ENCODE measurements at places on chromosomes 16 and 17.

DNA sequence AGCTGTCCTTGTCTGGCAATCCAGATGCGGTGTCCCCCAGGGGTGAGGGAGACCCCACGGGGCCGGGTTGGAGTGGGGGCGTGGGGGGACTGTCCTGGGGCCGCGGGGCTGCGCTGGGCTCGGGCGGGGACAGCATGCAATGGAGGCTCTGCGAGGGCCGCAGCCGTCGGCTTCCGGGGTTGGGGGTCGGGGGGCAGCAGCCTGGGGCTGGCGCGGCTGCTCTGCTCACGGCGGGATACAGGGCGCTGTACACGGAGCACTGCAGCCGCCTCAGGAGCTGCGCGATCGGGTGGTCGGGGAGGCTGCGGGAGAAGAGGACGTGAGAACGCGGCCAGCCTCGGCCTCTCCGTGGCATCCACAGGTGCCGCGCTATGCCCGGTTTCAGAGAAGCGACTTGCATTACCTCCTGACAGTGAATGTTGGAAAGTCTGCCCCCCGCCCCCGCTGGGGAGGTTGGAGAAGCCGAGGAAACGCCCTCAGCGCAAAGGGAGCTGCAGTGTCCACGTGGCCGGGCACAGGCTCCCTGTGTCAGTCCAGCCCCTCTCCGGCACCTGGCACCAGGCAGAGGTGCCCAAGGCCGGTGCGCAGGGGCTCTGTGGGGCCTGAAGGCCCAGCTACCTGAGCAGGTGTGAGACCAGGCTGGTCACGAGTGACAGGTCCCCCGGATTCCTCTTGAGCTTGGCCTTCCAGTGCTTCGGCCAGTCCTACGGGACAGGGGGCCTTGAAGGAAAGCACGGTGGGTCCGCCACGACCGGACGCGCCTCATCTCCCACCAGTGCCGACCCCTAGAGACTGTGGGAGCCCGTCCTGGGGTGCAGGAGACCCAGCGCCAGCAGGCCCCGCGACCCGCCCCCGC lies 9.4 kb upstream of the SPATA2L start:
- DNase-seq, result no peak

DNA sequence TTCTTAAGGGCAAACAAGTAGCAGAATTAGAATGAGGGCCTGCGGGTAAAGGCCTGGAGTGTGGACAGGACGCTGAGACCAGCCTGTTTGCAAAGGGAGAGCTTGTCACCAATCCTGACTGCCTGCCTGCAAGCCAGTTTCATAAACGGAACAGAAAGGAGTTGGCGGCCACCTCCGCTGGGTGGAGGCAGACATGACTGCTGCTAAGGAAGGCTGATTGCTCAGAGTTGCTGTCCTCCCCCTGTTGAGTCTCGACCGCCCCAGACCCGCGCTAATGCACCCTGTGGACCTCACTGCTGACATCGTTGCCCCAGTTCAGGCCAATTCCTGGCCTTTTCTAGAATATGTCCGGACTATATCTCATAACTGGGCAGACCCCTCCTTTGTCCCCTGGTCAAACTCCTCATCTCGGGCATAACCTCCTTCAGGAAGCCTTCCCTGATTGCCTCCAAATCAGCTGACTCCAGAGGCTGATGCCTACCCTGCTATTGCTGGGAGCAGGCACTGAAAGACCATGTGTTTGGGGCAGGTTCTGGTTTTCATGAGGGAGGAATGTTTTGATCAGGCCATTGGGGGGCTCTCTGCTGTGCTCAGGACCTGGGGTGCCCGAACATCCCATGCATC lies 153.0 kb upstream of the CIBAR2 start:
- DNase-seq, result no peak

- no peak for DNase-seq
These were observed 2.5 kb downstream of the PRSS8 start for GRCh38 chr16:31133046-31133501.

- DNase-seq, result no peak
These were observed 5.1 kb downstream of the RHBDF1 start for GRCh38 chr16:67183-67791.

- DNase-seq, result no peak
These were observed 15.9 kb upstream of the C16orf95 start for GRCh38 chr16:87333101-87333500.

DNA sequence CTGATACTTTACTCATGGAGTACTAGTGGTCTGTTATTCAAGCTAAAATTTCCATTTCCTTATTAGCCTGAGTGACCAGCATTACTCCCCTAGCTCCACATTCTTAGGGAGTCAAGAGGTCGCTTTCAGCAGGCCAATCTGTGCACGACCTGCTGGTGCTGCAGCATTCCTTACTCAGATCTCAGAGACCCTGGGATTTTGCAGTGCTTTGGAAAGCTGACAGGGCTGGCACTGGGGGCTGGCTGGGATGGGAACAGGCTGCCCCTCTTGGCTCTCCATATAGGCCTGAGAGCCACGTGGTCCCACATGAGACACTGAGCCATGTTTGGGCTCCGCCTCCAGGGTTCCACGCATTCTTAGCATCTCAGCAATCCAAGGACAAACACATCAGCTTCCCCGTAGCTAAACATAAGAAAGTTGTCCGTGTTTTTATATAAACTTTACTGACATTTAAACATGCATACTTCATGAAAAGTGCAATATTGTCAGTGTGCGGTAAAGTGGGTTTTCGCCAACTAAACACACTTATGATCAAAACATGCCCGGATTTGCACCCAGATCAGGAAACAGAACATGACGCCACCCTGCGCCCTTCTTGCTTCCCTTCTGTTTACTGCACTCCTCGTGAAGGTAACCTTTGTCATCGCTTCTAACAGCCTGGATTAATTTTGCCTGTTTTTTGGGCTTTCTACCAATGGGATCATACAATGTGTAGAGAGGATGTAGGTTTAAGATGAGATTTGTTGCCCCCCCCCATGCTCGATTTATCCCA lies 254.5 kb upstream of the CACNG5 start:
- no peak for DNase-seq

DNA sequence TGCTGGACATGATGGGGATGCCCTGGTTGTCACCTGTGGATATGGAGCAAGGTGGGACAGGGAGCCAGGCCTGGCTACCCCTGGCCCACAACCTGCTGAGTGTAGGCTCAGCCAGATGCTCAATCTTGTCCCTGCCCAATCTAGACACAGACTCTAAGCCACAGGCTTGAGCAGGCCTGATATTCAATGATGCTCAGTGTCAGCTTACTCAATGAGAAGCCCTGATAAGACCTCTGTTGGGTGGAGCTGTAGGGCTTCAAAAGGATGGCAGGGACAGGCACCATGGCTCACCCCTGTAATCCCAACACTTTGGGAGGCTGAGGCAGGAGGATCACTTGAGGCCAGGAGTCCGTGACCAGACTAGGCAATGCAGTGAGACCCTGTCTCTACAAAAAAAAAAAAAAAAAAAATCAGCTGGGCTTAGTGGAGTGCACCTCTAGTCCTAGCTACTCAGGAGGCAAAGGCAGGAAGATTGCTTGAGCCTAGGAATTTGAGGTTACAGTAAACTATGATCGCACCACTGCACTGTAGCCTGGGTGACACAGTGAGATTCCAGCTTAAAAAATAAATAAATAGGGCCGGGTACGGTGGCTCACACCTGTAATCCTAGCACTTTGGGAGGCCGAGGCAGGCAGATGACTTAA lies 3.4 kb downstream of the LCAT start:
- no peak for DNase-seq

DNA sequence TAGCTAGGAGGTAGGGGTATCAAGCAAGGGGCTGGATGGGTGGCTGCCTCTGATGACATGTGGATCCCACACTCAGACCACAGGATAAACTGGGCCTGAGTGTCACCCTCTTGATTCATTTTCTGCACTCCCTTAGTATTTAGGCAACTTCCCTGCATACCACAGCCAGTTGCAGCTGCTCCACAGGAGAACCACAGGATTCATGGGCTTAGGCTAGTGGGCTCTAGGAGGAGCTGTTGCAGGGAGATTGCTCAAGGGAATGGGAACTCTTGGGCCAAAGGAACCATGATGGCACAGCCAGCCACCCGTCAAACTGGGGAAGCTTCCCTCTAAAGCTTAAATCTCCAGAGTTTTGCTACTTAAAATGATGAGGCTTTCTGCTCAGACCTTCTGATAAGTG lies 269.7 kb upstream of the ASIC2 start:
- no peak for DNase-seq

- no peak for DNase-seq
These were observed 5.3 kb downstream of the NLK start for GRCh38 chr17:28047806-28048205.

DNA sequence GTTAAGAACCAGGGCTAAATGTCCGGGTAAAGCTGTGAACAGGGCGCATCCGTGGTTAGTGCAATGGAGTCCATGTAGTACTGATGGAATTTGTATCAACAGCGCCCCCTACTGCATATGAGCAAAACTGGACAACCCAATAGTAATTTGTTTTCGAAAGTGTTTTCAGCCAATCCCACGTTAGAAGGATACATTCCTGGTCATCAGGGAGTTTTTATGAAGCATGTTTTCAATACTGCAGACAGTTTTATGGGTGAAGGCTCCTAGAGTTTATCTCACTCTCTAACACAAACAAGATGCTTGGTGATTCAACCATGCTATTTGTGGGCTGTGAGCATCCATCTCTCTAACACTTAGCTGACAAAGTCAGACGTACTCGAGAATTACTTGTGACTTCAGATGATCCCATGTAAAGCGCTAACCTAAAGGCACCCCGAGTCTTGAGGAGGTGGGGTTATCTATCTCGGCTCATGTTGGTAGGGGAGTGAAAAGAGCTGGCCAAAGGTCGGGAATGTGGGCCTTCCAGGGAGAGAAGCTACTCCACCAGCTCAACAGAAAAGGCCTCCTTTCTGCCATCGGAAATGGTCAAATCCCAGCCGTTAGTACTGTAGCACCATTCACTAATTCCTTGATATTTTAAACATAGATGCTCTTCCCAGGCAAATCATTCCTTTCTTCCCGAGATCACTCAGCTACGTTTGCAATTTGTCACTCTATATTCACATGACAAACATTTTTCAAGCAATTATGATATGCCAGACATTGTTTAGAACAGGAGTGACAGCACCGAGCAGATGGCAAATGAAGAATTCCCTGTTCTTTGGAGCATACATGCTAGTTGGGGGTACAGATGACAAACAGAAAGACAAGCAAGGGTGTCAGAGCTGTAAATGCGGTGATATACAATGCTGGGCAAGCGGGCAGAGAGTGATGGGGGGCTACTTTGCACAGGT lies 46.9 kb upstream of the HNF1B start:
- peak; percentile 24 for DNase-seq

DNA sequence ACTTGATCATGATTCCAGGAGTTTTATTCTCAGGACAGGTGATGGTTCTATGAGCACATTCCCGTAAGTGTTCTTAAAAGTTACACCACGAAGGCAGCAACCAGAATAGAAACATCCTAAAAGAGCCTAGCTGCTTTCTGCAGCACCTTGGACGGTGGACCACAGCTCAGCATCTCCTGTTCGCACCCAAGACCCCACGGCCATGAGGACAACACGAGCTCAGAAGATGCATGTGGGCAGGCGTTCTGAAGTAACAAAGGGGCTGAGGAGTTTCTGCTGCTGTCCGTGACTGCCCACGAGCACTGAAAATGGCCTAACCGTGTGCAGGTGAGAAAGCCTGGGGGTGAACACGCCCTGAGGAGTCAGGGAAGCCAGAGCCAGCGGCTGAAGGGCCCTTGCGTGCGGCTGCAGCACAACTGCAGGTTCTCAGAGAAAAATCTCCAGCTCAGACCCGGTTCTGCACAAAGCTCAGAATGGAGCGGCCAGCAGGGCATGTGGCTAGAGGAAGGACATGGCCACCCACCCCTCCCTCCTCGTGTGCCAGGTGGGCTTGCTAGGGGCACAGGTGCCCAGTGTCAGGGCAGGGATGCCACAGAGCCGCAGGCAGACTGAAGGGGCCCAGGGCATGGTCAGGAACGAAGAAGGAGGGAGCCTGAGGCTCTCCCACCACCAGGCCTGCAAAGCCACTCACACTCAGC lies 10.8 kb upstream of the C16orf95 start:
- no peak for DNase-seq

DNA sequence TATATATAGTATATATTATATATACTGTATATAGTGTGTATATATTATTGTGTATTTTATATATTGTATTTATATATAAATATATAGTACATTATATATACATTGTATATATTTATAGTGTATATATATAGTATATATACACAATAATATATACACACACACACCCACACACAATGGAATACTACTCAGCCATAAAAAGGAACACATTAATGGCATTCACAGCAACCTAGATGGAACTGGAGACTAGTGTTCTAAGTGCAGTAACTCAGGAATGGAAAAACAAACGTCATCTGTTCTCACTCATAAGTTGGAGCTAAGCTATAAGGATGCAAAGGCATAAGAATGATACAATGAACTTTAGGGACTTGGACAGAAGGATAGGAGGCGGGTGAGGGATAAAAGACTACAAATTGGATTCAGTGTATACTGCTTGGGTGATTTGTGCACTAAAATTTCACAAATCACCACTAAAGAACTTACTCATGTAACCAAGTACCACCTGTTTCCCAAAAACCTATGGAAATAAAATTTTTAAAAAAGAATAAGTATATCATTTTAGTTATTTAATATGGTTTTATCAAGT lies 201.9 kb upstream of the CDH11 start:
- no peak for DNase-seq

DNA sequence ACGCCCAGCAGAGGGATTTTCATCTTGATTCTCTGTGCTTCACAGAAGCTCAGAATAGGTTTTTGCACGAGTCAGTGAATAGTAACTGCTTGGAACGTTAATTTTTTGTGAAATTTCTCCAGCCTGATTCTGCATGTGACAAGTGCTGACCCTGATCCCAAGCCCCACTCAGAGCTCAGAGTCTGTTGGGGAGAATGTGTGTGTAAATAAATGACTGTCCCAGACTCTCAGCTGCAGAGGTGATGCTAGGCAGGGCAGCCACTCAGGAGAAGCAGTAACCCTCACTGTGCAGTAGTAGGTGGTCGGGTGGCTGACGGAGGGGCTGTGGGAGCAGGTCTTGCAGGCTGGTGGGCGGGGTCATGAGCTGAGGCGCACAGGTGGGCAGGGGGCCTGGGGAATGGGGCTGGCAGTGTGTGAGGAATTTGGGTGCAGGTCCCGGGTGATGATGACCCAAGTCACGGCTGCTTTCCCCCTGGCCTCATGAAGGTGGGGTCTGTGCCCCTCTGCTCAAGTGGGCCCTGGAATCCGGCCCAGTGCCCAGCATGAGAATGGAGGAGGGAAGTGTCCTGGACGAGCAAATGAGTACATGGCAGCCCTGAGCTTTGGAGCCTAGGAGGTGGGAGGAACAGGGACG lies 16.3 kb upstream of the FOXK2 start:
- no peak for DNase-seq

DNA sequence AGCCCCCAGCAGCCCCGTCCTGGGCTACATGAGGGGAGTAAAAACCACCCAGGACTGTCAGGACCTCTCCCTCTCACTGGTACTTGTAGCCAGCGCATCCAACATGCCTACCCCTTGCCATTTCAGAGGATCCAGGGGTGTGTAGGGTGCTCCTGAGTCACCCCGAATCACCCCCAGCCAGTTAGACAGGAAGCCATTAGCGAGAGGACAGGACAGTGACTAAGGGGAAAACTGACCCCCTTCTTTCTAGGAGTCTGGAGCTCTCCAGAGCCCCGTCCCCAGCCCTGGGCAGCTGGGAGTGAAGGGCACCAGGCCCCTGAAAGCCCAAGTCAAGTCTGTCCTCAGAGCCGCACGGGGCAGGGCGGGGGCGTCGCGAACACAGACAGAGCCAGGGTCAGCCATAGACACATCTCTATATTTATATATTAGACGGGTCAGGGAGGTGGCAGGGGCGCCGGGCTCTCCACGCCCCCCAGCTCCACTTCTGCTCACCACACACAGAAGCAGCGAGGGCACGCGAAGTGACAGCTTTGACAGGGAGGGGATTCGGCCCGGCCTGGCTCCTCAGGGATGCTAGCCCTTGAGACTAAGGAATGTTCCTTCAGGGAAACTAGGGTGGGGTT lies 485 bp upstream of the GDPD3 start:
- no peak for DNase-seq

- no peak for DNase-seq
These were observed 136.5 kb upstream of the CCL2 start for GRCh38 chr17:34118564-34118963.
